Vagina (tissue), 2 donors: ENCODE measurements at places on chromosomes 3 and 15.

GRCh38 chr3:188792793-188793192 is 379.0 kb upstream of the TPRG1 start:
- DNase-seq, result no peak

DNA sequence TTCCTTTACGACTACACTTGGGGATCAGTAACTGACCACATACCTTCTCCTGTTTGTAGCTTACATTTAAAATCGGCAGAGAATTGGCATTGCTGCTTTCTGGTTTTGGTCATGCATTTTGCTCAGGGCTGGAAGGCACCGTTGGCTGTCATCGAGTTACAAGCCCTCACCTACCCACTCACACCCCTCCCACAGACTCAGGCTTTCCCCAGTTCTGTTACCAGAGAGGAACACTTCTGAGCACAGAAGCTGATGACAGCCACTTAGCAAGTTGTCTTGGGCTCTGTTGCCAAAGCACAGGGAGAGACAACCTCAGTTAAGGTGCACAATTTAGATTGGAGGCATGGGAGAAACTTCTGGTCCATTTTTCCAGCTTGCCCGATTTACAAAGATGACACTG is 204.8 kb upstream of the TOPAZ1 start:
- peak; percentile 25 for DNase-seq

GRCh38 chr3:30263925-30264313 is 342.5 kb upstream of the TGFBR2 start:
- no peak for DNase-seq

- DNase-seq, result no peak
Measured at GRCh38 chr3:9883706-9884554, 3.9 kb upstream of the CIDEC start.

GRCh38 chr3:170714122-170714521 is 128.2 kb upstream of the SLC7A14 start:
- no peak for DNase-seq

DNA sequence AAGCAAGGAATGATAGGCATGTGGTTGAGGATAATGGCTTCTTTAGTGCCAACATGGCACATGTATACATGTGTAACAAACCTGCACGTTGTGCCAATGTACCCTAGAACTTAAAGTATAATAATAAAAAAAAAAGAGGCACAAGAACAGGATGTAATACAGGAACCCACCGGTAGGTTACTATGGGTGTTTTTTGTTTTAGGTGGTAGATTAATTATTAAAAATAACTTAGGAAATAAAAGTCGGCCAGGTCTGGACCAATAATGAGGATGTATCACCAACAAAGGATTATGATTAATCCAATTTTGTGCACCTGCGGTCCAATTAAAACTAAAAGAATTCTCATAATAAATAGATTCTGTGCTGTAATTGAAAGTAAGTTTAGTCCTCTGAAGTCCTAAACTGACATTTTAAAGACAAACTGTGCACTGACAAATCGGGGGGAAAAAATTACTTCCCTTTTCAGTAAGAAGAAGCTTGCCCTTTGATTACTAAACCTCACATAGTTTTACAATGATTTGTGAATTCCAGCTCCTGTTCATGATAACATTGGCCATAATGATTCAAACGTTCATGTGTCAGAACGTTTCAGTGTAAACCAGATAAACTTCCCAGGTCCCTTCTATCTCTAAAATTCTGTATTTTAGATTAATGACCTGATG is 62.2 kb downstream of the CASR start:
- no peak for DNase-seq

- no peak for DNase-seq
Measured at GRCh38 chr3:197404030-197404429, 105.6 kb upstream of the DLG1 start.

- no peak for DNase-seq
Measured at GRCh38 chr3:37545479-37545878, 316.2 kb upstream of the CTDSPL start.

GRCh38 chr15:47908950-47909670 is 191.8 kb downstream of the SEMA6D start:
- no peak for DNase-seq

DNA sequence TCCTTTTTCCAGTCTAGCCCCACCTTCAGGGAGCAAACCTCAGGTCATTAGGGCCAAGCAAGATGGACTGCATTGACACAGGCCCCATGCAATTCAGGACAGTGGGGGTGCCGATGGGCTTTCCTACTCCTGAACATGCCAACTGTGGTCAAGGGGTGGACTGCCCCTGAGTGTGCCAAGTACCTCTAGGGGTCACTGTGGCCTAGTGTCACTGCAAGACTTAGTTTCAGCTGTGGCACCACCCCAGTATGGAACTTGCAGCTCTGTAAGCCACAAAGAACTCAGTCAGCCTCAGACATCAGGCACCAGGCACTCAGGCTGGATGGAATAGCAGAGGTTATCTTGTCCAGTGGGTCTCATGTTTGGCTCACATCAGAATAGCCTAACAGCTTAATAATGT is 32.3 kb downstream of the EXOG start:
- DNase-seq, result no peak

- peak; percentile 97 for DNase-seq
Measured at GRCh38 chr15:68609629-68610028, 30.8 kb downstream of the CORO2B start.

DNA sequence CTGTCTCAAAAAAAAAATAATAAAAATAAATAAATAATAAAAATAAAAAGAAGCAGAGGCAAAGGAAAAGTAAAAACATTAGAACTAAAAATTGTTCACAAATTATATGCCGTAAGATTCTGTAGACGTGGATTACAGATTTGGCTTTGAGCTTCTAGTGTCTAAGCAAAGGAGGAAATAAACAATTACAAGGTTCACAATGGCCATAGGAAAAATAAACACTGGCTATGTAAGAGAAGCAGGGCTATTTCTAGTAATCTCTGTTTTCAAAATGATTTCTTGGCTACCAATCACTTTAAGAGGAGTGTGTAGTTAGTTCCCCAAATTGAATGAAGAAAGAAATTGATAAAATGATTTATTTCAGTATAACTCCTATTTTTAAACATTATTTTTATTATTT is 54.5 kb downstream of the TMEM41A start:
- no peak for DNase-seq

- no peak for DNase-seq
Measured at GRCh38 chr3:129701161-129701560, 94.7 kb upstream of the PLXND1 start.

DNA sequence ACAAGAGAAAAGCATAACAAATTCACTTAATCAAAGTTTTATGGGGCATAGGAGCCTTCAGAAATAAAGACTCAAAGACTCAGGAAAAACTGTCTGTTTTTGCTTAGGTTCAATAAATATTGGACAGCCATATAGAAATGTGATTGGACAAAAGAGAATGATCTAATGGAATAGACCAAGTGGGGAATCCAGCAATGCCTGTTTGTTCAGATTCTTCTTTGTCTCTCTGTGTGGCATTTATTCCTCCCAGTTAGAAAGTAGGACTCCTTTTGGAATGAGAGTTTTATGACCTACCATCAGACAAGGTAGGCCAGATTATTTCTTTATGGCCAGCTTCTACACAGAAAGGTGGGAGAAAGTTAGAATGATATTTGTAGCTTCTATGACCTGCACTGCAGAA is 1460.1 kb downstream of the OTOL1 start:
- DNase-seq, result no peak

DNA sequence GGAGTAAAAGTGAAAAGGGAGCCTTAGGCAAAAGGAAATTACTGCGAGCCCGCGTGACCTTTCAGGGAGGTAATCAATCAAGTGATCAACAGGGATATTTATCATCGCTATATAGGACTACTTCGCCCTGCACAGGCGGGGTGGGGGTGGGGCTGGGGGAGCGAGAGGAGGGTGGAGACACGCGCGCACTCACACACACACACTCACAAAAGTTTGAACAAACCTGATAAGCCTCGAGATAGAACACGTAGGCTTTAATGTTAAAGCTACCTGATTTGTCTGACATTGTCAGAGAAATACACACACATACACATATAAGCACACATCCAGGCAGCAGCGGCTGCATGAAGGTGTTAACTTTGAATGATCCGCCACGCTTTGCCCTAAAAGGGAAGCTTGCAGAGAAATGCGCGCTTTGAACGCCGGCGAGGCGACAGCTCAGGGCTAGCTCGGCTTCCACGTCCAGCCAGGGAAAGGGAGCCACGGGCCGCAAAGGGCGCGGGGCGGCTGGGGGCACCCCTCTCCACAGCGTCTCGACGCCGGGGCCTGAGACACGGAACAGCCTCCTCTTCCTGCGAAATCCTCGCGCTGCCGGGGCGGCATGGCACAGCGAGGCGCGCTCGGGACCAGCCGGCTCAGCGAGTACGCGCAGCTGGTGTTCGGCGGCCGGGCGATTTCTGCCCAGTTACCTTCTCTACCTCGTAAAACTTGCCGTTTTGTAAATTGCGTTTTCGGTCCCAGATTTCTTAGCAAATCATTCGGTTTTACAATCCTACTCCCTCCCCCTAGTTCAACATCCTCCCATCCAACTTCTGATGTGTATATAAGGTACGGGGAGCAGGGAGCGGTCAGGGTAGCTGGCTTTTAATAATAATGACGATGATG is 4.8 kb upstream of the MECOM start:
- DNase-seq, result no peak

DNA sequence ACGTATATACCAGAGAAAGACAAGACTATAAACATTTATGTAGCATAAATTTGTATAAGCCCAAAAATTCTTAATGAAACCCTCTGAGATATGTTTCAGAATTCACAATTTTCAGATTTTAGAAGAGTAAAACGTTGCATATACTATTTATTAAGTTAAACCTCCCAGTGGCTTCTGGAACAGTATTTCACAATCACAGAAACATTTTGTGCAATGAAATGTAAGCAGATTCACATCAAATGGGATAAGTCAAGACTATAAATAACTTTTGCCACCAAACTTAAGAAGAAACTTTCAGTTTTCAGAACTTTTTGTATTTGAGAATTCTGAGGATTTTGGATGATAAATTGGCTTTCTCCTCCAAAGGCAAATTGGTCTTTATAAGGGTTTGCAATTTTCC is 9.2 kb downstream of the SLTM start:
- no peak for DNase-seq

DNA sequence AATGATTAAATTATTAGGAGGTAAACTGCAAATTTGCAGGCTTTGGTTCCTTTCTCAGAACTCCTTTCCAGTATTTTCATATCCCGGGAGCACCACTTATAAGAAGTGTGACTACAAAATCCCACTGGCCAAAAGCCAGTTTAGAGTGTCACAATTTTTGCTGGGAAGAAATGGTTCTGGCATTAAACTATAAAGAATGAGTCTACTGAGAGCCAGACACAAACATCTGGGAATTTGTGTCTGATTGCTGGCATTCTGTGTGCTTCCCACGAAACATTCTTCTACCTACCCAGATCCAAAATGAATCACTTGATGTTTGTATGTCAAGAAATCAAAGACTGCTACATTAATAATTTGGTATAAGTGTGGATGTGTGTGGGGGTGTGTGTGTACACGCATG is 82.8 kb downstream of the DUT start:
- no peak for DNase-seq

- no peak for DNase-seq
Measured at GRCh38 chr3:120324190-120324589, 25.0 kb downstream of the LRRC58 start.

DNA sequence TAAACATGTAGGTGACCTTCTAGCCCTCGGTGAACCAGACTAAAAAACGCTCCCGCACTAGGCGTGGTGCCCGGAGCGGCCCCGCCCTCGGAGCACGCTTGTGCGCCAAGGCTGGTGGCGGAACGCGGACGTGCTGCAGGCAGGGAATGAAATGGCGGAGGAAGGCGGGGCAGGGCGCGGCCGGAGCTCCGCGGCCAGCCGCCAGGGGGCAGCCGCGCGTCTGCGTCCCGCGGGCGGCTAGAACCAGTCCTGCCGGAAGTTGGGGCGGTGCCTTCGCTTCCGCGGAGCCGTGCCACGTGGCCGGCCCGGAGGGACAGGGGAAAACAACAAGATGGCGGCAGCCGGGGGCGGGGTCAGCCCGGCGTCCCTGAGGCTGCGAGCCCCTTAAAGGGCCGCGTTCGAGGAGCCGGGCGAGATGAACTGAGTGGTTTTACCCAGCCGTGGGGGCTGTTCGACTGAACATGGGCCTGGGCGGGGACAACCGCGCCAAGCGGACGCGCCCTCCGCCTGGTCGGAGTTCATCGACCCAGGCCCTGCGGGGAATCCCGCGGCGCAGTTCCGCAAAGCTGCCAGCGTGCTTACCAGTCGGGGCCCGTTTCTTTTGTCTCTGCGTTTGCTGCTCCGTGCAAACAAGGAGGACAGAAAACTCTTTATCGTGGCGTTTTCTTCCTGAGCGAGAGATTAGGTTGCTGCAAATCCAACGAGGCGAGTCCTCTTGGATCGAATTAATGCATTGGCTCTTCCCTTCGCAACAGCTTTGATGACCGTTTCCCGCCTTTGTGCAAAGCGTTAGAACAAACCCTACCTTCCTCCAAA is 90.9 kb upstream of the CHD2 start:
- DNase-seq, result peak; percentile 98
